ENCODE measurements at places on chromosomes 16 and 17.

- DNase-seq: no peak
Observed at GRCh38 chr17:7261379-7262191, 693 bp downstream of the CLDN7 start.

GRCh38 chr16:56841659-56842058, 23.3 kb upstream of the SLC12A3 start:
- no peak for DNase-seq

DNA sequence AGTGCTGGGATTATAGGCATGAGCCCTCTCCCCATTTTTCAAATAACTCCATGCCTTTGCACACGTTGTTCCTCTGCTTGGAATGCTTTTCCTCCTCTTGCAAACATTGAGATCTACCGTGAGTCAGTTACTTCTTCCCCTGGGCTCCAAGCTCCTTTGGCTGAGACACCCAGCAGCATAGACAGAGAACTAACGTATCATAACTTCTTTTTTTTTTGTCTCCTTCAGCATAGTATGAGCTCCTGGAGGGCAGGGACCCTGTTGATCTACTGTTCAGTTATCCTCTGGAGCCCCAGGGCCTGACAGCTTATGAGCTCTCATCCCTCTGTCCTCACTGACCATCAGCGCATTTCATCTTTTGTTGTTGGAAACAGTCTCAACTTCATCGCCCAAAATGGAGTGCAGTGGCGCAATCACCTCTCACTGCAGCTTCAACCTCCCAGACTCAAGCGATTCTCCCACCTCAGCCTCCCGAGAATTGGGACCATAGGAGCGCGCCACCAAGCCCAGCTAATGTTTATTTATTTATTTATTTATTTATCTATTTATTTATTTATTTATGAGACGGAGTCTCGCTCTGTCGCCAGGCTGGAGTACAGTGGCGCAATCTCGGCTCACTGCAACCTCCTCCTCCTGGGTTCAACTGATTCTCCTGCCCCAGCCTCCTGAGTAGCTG, 2.2 kb downstream of the SPAG7 start:
- no peak for DNase-seq

DNA sequence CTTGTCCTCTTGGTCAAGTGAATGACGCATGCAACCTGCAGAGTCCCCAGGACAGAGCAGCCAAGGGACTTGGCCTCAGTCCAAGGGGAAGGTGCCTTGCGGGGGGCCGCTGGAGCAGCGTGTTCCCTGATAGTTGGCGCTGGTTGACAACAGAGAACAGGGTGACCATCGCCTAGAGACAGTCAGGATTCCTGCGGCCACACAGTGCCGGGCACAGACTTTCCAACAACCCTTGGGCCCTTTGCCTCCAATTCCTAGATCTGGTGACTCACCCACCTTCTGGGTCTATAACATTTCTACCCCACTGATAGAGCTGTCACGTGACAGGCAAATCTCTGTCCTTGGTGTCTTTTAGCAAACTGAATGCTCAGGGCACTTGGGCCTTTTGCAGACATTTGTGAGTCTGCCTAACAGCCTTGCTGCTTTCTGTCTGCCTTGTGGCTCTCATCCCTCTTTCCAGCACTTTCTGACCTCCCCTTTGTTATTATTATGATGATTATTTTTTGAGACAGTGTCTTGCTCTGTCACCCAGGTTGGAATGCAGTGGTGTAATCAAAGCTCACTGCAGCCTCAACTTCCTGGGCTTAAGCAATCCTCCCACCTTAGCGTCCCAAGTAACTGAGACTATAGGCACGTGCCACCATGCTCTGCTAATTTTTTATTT, 11.9 kb upstream of the TEDC2 start:
- no peak for DNase-seq

- no peak for DNase-seq
Observed at GRCh38 chr17:4956493-4957061, 5.7 kb downstream of the ENO3 start.

GRCh38 chr17:6901086-6901485, 69.6 kb upstream of the TEKT1 start:
- DNase-seq: no peak

DNA sequence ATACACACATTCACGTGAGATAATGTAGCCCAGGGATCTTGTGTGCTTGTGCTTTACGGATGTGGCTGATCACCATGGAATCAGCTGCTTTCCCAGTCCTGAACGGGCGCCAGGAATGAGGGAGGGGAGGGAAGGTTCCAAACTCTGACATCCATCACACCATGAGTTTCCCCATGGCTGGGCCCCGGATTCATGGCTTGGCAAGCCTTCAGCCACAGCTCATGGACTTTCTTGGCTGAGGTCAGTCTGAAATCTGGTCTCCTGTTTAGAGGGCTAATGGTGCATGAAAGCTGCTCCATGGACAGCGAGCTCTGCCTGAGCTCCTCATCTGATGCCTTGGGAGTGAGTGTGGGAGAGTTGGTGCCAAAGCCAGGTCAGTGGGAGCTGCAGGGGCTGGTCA, 767.6 kb upstream of the EEF2KMT start:
- DNase-seq: no peak

DNA sequence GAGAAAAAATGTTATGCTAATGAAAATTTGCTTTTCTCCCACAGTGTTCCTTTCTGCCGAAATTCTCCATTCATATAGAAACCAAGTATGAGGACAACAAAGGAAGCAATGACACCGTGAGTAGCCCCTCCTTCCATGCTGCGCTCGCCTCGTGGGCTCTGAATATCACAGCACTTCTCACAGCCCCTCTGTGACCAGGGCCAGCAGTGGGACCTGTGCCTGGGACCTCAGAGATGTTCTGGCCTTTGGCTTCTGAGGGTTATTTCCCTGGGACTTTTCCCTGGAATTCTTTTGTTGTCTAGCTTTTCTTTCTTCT, 139.6 kb upstream of the NOL11 start:
- peak; percentile 5 for DNase-seq

DNA sequence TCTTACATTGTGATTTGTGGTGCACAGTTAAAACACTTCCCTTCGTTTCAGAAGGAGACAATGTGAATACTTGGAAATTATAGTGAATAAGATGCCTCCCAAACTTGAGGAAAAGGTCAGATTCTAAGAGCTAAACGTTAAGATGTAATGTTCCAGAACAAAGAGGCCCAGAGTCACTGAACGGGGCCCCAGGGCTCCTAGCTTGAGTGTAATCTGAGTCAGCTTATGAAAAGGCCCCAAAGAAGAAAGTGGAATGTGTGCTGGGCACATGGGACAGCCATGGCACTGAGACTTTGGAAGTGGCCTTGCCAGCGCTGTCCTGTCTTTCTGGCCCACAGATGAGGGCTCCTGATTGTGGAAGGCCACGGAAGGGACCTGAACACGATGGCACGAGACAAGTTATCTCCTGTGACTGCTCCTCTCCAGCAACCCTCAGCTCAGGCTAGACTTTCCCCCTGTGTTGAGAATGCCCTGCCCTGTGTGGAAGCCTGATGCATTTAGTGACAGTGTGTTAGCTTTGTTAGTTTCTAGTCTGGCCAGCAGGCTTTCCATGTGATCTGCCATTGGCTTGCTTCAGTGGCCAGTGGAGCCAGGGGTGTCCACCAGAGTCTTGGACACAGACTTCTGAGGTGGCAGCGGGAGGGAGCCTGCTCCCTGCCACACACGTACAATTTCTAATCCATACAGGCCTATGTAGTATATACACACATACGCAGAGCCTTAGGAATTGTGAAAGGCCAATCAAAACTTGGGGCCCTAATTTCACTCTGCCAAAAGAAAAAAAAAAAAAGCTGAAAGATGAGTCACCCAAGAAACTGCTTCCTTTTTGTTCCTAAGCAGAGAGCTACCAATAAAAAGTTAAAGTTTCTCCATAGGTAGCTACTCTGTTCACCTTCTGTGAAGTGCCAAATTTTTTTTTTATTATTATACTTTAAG, 13.1 kb downstream of the SPATA33 start:
- DNase-seq: no peak

- DNase-seq: no peak
Observed at GRCh38 chr16:85479972-85480726, 133.0 kb upstream of the GSE1 start.

DNA sequence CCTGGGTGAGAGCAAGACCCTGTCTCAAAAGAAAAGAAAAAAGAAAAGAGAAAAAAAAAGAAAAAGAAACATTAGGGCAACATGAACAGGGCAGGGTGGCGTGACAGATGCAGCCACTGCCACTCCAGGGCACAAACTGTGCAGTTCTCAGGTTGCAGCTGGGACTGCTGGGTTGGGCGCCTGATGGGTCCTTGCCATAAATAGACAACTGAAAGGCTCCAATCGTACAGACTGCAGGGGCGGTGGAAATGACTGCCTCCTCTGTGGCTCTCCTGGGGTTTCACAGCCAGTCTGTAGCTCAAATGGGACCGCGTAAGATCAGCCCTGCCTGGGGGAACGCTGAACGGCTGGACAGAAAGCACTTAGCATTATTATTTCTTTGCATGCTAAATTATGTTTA, 130.7 kb downstream of the CPPED1 start:
- no peak for DNase-seq

DNA sequence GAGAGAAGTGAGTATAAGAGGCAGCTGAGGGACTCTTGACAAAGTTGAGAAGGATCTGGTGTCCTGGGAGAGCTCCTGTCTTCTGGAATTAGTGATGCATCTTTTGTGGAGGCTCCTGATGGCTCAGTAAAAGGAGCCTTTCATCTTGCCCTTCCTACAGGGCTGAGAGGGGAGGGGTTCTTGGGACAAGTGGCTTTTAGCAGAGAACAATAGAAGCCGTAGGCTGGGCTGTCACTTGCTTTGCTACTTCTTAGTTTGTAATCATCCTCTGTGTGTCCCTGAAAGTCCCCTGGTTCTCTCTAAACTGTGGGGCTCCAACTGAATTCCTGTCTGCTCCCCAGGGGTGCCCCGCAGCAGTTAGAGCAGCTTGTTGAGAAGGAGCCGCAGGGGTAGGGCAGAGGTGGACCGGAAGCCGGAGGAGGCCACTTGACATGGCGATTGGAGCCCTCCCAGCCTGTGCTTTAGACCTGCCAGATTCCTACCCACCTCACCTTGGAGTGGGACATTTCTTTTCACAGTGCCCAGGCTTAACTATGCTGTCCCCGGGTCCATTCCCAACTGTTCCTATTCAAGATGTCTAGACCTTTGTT, 85.1 kb downstream of the PRKCA start:
- no peak for DNase-seq

DNA sequence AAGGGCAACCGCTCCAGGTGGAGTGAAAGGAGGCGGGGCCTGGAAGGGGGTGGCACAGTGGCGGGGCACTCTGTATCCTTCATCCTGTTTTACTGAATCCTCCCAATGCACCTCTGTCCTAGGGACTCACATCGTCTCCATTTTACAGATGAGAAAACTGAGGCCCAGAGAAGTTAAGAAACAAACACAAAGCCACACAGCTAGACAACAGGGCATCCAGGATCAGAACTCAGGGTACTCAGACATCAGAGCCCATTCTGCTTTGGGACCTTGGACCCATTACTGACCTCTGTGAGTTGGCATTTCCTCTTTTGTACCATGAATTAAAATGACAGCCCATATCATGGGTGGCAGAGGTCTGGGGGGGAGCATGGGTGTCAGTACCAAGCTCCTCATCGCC, 129.2 kb downstream of the CPPED1 start:
- DNase-seq: no peak

DNA sequence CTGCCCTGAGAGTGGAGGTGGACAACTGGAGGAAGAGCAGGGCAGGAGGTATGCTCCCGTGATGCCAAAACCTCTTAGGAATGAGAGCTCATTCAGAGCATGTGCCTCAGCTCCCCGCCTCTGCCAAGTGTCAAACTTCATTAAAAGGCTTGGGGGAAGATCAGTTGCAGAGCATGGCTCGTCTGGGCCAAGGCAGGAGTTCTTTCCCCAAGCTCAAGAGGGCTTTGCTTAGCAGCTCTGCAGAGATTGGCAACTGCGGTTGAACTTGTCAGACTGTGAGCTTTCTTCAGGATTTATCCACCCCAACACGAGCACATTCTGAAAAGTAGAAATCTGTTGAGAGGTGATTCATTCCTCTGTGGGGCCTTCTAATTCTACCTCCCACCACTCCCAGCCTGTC, 248.1 kb downstream of the HS3ST3A1 start:
- no peak for DNase-seq

DNA sequence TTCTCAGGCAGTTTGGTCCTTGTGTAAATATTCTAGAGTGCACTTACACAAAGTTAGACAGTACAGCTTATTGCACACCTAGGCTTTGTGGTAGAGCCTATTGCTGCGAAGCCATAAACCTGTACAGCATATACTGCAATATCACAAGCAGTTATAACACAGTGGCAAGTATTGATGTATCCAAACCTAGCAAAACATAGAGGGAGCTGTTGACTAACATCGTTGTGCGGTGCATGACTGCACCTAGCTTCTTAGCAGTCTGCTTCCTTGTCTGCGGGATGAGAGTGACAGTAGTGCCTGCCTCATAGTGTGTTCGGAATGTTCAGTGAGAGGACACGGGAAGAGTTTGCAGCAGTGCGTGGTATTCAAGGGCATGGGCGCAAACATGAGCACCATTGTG, 78.9 kb downstream of the MPRIP start:
- DNase-seq: no peak

DNA sequence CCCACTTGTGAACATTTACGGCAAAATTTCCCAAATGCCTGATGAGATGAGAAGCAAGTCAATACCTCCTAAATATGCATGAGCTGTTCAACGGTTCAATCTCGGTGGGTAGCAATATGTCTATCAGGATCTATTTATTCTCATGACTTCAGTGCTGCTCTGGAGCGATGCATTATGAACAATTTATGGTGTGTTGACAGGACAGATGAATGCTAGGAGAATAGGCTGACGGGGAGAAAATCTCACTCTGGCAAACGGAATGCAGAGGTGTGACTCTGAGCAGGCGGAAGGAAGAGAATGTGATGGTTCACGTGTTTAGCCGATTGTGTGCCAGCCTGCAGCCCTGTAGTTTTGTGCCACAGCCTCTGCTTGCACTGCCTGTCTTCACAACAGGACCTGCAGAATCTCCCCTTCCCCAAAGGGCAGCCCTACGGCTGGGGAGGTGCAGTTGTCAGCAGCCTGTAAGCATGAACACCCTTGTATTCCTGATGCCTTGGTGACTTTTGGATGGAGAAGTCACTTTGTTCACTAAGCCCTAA, 345.2 kb downstream of the PHKB start:
- no peak for DNase-seq

- DNase-seq: no peak
Observed at GRCh38 chr17:21173543-21173942, 40.4 kb downstream of the TMEM11 start.

DNA sequence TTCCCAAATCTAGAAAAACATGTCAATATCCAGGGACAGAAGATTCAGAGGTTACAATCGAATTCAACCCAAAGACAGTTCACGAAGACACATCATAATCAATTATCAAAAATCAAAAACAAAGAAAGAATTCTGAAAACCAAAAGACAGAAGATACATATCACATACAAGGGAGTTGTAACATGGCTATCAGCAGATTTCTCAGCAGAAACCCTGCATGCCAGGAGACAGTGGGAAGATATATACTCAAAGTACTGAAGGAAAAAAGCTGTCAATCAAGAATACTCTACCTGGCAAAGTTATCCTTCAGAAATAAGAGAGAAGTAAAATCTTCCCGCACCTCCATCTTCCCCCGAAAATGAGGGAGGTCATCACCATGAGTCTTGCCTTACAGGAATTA, 258.6 kb downstream of the CEP112 start:
- DNase-seq: no peak

Data from T-helper 2 cell (primary cell).